ENCODE measurements at places on chromosomes 5 and 9.

DNA sequence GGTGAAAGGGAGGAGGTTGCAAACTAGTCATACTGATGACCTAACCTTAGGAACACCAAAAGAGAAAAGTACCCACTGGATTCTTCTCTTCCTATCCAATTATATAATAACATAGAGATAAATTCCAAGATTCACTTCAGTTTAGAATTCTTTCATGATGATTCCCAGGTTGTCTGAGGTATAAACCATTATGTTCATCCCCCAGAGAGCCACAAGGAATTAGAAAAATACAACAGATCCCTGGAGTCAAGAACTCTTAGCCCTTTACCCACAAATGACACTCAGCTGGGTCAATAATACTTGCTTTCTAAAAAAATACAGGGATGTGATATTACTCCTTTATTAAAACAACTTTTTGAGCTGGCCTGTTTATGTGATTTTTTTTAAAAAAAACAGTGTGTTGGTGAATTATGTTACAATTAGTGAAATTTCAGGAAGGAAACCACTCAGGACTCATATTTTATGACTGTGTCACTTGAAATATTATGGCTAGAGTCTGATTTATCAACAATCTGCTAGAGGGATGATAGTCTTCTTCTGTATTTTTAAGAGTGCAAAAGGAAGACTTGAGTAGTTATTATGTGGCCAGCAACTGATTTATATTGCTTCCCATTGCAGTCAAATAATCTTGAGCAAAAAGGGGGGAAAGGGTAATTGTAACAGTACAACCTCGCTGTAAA lies 338.2 kb downstream of the NFIB start:
- no peak for DNase-seq

DNA sequence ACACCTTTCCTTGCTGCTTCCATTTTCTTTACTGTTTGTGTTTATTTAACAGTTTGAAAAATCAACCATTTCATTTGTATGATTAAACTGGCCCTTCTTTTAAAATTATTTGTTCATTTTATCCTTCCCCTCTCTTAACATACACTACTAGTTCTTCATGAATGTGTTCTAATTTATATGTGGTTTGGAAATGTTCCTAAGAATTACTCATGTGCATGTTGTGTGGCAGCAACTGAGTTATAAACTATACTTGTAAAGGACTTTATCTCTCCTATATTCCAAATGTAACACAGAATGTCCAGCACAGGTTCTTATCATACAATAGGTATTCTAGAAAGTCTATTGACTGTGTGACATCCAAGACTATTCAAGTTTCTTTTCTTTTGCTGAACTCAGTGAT lies 358.2 kb upstream of the MEF2C start:
- DNase-seq: no peak

DNA sequence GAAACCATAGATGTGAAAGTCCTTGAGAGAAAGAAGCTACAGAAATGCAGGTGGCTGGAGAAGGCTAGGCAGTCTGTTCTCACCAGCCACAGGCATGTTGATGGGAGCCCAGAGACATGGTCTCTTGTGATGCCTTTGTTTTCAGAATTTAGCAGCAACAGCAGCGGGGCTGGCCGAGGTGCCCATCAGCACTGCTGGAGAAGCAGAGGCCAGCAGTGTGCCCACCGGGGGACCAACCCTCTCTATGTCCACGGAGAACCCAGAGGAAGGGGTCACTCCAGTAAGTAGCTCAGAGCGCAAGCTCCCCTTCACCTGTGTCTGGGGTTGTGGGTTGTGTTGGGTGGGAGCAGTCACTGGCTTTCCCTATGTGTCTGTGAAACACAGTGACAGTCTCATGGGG lies 59.6 kb downstream of the COL15A1 start:
- no peak for DNase-seq

GRCh38 chr9:101478906-101479305 lies 43.3 kb upstream of the ALDOB start:
- no peak for DNase-seq

GRCh38 chr5:43315682-43316081 lies 2.5 kb upstream of the HMGCS1 start:
- DNase-seq: no peak

DNA sequence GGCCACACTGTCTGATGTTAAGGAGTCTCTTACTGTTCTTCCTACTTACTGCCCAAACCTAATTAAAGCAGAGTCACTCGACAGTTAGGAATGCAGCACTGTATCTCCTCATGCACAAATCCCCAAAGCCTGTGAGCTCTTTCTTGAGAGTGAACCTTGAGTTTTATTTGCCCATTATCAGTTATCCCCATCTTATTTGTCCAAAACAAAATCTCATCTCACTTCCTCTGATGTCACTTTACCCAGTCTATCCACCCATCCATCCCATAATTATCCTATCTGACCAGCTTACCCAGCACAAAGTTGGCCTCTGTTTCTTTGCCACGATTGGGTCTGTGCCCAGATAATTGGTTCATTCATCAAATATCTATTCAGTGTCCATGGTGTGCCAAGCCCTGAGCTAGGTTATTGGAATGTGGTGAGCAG lies 250.8 kb downstream of the SLIT3 start:
- DNase-seq: no peak

- no peak for DNase-seq
Observed at GRCh38 chr9:113515862-113516261, 52.3 kb downstream of the RGS3 start.

DNA sequence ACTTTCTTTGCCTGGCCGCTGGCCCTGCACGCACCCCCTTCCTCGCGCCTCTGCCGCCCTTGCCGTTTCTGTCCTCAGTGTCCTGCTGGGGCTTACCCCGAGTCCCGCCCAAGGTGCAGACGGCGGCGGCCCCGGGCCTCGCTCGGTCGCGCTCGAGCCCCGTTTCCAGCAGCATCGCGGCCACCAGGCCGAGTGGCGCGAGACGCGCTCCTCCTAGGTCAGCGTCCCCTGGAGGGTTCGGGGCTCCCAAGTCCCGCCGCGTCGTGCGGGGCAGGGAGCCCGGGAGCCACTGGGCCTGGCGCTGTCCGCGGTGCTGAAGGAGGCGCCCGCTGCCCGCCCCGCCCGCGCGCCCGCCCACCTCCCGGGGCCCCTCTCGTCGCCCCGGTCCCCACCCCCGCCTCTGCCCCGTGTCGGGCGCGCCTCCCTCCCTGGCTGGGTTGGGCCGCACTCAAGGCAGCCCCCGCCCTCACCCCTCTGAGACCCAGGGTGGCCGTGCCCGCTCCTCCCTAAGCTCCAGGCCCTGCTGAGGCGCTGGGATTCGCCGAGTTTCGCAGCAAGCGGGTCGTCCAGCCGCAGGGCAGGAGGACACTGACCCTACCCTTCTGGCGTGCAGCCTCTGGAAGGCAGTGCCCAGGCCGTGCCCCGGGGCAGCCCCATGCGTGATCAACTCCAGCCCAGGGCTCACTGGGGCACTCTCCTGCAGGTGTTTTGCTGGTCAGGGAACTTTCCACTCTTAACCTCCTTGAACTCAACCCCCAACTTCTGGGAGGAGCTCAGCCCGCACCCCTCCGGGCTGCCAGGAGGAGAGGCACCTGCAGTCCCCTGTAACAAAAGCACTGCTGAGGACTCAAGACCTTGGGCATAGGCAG lies at the start of gene LHX3:
TSS of gene LHX3 (minus strand) at position 291 of the 869 bp plus-strand sequence. CDS start at position 175, 116 bp downstream.
- no peak for DNase-seq

GRCh38 chr5:74275171-74275992 lies 365.1 kb downstream of the ENC1 start:
- DNase-seq: no peak

- DNase-seq: no peak
Observed at GRCh38 chr5:55622460-55622859, 87.7 kb upstream of the PLPP1 start.

DNA sequence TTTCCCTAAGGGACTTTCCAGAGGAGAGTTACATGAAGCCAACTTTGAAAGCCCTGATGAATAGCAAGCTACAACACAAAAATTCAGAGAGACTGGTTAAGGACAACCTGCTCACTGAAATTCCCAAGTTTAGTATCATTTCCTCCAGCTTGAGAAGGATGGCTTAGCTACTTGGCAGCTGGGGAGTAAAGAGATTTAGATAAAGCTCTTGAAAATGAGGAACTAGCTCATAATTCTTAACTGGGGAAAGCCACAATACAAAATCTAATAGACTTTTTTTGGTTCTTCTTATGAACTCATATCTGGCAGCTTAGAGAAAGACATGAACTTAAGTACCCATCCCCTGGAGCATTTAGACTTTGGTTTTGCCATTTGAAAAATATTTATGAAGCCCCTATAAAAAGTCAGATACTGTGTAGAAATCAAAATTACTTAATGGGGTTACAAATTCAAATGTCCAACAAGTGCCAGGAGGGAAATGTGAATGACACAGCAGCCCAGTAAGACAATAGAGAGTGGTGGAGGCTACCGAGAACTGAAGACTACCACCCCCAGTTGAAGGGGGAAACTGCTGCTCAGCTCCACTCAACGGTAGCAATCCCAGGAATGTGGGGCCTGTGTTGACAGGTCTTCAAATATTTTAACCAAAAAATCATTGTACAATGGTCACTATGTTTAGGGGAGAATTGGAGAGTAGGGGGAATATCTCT lies 79.4 kb upstream of the ADRB2 start:
- DNase-seq: no peak

GRCh38 chr9:16345902-16346301 lies 524.6 kb downstream of the BNC2 start:
- no peak for DNase-seq

GRCh38 chr5:55597014-55597981 lies 62.5 kb upstream of the PLPP1 start:
- no peak for DNase-seq

GRCh38 chr9:20805766-20806165 lies 121.7 kb downstream of the FOCAD start:
- DNase-seq: no peak

- no peak for DNase-seq
Observed at GRCh38 chr5:122999947-123000563, 36.5 kb downstream of the PPIC start.

GRCh38 chr9:91421128-91421765 lies 2.4 kb downstream of the NFIL3 start:
- DNase-seq: no peak

- peak; percentile 18 for DNase-seq
Observed at GRCh38 chr5:145237843-145238242, 597.3 kb downstream of the PRELID2 start.

DNA sequence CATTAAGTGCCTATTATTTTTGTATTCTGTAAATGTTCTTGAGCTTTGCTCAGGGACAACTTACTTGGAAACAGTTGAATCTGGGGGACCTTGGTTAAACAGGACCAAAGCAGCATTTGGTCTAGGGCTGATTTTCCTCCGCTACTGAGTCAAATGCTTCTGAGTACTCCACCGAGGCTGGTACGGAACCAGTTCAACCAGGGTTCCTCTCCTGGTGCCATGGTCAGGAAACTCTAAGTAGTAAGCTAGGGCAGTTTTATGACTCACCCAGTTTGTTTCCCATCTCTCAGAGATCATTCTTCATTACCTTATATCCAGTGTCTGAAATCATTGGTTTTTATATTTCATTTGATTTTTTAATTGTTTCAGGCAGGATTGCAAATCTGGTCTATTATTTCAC lies 111.9 kb upstream of the TNFAIP8 start:
- no peak for DNase-seq

- no peak for DNase-seq
Observed at GRCh38 chr9:77386187-77386586, 208.9 kb downstream of the VPS13A start.

- no peak for DNase-seq
Observed at GRCh38 chr5:170437621-170438375, 48.6 kb upstream of the KCNMB1 start.

GRCh38 chr9:136327304-136327974 lies at the start of gene GPSM1:
GPSM1 (plus strand) TSS chr9:136327539; CDS start chr9:136327696, 157 bp downstream.
- no peak for DNase-seq

- no peak for DNase-seq
Observed at GRCh38 chr9:114914139-114914538, 16.3 kb downstream of the TNFSF8 start.

- no peak for DNase-seq
Observed at GRCh38 chr5:116004248-116004647, 28.0 kb upstream of the ARL14EPL start.

DNA sequence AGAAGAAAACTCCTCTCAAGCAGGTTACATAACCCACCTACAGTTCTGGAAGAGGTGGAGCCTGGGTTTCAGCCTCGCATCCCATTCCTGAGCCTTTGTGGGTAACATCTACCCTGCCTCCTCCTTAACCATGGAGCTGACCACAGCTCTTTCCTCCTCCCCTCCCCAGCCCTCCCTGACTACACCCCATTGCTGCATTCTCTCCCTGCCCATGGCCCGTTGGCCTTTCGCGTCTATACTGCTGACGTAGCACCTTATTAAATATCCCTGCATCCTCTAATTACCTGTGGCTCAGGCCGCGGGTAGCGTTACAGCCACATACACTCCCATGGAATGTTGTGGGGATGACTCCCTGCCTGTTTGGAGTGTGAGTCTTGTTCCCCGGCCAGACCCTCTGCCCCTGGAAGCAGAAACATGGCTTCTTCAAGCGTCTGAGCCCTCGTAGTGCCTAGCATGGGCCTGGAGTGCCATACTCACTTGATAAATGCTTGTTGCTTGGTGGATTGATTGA lies 72.8 kb downstream of the WWC1 start:
- no peak for DNase-seq

DNA sequence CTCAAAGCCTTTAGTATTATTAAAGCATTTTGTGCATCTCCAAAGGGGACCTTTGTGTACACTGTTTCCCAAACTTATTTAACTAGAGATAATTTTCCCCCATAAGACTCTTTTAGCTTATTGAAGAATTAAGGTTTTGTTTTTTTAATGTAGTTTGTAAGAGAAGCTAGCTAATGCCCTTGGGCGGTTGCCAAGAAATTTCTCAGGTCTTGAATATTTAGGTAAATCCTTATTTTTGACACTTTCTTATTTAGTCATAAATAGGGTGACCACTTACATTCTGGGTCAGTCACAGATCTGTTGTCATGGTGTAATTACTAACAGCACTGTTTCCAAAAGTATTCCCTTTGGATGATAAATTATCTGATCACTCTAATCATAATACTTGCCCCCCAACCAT lies 27.2 kb downstream of the TNFAIP8 start:
- DNase-seq: no peak

DNA sequence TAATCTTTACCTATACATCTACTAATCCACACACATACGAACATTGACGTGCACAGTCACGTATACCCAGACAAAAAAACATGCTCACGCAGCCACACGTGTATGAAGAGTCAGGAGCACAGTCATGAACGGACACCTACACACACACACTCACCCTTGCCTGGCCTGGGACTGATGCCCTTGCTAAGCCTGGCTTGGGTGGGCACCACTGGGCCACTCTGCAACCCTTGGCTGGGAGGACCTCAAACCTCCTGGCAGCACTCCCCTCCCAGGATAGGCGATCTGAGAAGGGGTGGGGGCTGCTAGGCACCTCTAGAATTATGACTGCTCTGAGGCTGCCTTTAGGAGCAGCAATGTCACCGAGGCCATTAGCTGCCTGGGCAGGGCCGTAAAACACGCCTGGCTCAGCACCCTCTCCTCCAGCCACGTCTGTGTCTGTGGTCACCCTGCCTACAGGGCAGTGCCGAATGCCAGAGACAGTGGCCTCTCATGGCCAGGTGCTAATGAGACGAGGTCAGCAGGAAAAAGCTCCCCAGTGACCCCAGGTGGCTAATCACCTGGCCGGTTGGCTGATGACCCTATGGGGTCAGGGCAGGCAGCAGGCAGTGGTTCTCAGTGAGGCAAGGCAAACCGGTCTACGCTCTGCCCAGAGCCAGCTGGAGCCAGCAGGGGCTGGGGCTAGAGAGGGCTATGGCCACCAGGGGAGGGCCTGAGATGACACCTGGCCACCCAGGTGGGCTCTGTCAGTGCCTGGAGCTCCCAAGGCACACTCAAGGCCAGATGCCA lies 33.7 kb upstream of the MVB12B start:
- DNase-seq: no peak

Measured in DMS153 (cell line).